ENCODE measurements at places on chromosomes 5 and 9. TPM values are rescaled to one million over a fixed set of nuclear protein-coding genes. Genes with fewer than 3 reads are reported as not detected.

GFI1B gene
- total RNA-seq, result 0.61 TPM

DNA sequence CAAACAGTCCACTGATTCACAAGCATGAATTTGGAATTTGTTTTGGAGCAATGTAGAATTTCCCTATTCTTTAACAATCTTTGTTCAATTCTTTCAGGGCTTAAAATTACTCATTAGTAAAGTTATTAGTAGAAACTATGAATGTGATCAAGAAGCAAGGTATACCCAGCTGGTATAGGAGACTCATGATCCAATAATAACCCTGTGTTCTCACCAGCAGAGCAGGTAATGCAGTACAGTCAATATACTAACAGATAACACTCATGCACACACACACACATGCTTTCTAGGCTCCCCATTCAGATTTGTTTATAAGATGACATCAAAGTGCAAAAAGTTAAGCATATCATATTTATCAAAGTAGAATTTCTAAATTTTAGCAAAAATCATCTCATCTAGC is 445.2 kb downstream of the ELAVL2 start:
- no peak overlapping the region for H3K27ac ChIP-seq
- DNase-seq, result no peak
- no peaks in the 10 kb centered on the region for H3K36me3 ChIP-seq
- H3K27me3 ChIP-seq, result no peaks in the 10 kb centered on the region
- no peak overlapping the region for H3K4me3 ChIP-seq

FBN2 gene
- 5.5 TPM for total RNA-seq

SLC9A3 gene
- total RNA-seq, result 1.3 TPM

All from thymus (tissue), 14 donors.